Caco-2 (cell line): ENCODE measurements at places on chromosomes 2 and 18.

DNA sequence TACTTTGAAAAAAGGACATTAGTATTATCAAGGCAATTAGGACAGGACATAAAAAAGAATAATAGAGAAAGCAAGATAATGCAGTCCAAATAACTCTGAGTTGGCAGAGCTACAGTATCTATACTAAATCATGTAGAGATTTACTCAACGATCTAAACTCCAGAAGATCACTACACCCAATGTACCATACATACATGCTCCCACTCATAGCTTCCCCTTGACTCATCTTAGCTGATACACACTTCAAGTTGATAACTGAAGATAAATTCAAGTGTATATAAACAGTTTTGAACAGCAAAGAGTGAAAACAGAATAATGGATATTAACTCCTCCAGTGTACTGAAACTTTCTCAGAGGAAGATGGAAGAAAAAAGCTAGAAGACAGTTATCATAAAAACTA, 78.5 kb downstream of the SESTD1 start:
- no peaks in the 10 kb centered on the region for H3K36me3 ChIP-seq
- H3K4me3 ChIP-seq, result no peak overlapping the region
- peaks cover 10% of the 10 kb centered on the region for H3K4me1 ChIP-seq
- no peaks in the 10 kb centered on the region for H3K27me3 ChIP-seq

- no peaks in the 10 kb centered on the region; the same call in 1 of the 2 replicates for H3K36me3 ChIP-seq
- no peak overlapping the region for H3K4me3 ChIP-seq
- peaks cover 6% of the 10 kb centered on the region; the same call in 1 of the 2 replicates for H3K4me1 ChIP-seq
- H3K27ac ChIP-seq, result no peak overlapping the region
- no peak for DNase-seq
- H3K27me3 ChIP-seq, result no peaks in the 10 kb centered on the region
Measured at GRCh38 chr2:43305517-43305916, 79.1 kb upstream of the ZFP36L2 start.

GRCh38 chr18:44830581-44830980, 149.9 kb downstream of the SETBP1 start:
- no peak overlapping the region for H3K4me3 ChIP-seq
- H3K4me1 ChIP-seq, result no peaks in the 10 kb centered on the region
- H3K36me3 ChIP-seq, result no peaks in the 10 kb centered on the region
- DNase-seq, result no peak
- no peaks in the 10 kb centered on the region for H3K27me3 ChIP-seq

DNA sequence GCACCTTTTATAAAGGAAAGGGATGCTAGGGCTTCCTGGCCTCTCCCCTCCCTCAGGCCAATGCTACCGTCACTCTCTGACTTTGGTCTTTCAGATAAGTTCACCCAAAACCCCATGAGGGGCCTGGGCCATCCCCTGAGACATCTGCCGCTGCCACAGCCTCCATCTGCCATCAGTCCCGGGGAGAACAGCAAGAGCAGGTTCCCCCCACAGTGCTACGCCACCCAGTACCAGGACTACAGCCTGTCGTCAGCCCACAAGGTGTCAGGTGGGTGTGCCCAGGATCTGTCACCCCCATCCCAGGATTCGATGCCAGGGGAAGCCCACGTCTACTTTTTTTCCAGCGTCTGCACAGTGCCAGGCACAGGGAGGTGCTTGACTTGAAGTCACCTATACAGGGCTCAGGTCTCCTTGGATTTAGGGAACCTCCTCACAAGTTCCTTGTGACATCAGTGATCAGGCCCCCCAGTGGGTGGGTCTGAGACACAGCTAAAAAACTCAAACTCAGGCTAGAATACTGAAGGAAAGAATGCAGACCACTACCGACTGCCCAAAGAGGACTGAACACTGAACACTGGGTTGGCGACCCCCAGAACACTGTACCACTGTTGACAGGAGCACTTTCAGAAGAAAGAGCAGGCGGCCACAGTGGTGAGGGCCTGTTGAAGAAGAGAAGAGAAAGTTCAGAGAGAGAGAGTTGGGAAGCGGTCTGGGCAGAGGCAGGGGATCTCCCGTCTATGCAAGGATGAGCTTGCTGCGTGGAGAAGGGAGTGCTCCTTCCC, 85.3 kb downstream of the EPAS1 start:
- no peak overlapping the region for H3K27ac ChIP-seq
- no peaks in the 10 kb centered on the region for H3K4me1 ChIP-seq
- H3K27me3 ChIP-seq, result no peaks in the 10 kb centered on the region
- no peak for DNase-seq
- no peaks in the 10 kb centered on the region; the same call in 1 of the 2 replicates for H3K36me3 ChIP-seq

DNA sequence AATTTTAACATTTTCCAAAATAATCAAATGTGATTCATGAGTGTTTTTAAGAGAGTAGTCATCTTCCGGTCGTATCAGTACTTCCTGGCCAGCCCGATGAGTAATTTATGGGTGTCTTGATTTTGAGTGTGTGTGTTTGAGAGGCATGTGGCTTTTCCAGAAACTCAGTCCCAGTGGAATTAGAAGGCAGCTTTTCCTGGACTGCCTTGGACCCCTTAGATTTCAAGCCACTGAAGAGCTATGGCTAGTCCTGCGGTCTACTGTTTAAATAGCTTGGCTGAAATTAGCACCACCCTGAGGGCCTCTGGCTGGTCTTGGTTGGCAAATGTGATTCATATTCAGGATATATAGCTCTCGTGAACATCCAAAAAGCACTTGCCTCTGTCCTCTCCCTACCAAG, 59.4 kb downstream of the HK2 start:
- no peak overlapping the region for H3K4me3 ChIP-seq
- no peak for DNase-seq
- no peaks in the 10 kb centered on the region for H3K27me3 ChIP-seq
- no peaks in the 10 kb centered on the region for H3K4me1 ChIP-seq
- no peaks in the 10 kb centered on the region; the same call in 1 of the 2 replicates for H3K36me3 ChIP-seq
